NCI-H774 (cell line): ENCODE measurements at places on chromosomes 2 and 18.

GRCh38 chr2:54551123-54551756 is 95.1 kb downstream of the SPTBN1 start:
- no peak for DNase-seq

- DNase-seq, result peak; percentile 73
Measured at GRCh38 chr2:156935616-156936015, 321.9 kb upstream of the GALNT5 start.

GRCh38 chr2:32436150-32436549 is 79.3 kb downstream of the BIRC6 start:
- no peak for DNase-seq

- no peak for DNase-seq
Measured at GRCh38 chr18:39840406-39840805, 2114.6 kb upstream of the PIK3C3 start.

- DNase-seq, result no peak
Measured at GRCh38 chr18:50610349-50610748, 50.5 kb downstream of the MAPK4 start.

DNA sequence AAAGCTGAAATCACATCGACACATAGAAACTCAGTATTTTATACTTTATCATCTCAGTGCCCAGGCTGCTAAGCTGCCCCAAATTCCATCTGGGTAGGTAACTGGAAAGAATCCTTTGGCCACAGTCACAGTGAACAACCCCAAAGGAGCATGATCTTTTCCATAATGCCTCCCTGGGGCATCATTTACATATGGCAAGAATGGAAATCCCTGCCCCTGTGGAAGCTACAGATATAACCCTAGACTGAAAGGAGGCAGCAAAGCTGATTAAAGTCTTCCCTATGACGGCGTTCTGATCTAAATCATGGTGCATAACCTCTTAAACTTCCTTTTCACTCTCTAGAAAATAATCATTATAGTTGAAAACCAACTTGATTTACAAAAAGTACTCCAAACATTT is 41.5 kb downstream of the MAP3K19 start:
- DNase-seq, result no peak

DNA sequence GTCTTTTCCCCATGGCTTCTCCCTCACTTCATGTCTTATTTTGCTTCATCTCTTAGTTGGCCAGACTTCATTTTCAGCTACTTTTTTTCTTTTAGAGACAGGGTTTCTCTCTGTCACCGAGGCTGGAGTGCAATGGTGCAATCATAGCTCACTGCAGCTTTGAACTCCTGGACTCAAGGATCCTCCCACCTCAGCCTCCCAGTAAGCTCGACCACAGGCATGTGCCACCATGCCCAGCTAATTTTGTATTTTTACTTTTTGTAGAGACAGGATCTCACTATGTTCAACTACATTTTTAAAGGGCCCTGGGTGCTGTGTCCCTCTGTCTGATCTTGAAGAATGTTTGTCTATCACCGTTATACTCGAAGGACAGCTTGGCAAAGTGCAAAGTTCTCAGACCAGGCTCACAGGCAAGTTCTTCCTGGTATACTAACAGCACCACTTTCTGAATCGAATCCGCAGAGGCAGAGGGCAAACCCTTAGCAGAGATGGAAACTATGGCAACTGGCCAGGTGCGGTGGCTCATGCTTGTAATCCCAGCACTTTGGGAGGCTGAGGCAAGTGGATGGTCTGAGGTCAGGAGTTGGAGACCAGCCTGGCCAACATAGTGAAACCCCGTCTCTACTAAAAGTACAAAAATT is 60.9 kb downstream of the SOWAHC start:
- DNase-seq, result no peak

GRCh38 chr2:232200195-232200594 is 178.4 kb upstream of the ALPP start:
- DNase-seq, result no peak

DNA sequence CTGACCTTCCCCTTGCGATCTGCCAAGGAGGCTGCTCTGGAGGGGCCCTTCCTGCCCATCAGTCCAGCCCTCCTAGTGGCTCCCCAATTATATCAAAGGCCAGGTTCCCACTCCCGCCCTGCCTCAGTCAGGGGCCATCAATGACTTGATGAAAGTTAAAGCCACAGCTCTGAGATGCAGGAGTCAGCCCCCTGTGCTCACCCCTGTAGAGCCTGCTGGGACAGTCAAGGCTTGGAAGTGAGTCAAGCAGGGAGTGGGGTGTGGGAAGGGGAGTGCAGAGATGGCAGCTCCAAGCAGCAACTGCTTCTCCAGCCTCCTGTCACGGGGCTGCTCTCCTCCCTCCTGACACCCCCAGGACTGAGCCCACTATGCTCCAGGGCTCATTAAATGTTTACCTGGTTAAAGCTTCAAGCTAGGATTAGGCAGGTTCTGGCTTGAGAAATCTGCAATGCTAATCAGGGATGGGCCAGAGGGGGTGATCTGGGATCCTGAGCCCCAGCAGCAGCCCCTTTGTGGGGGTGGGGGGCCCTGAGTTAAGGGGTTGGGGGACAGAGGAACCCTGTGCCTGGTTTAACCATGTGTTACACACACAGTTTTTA is 42.7 kb upstream of the ALK start:
- no peak for DNase-seq

DNA sequence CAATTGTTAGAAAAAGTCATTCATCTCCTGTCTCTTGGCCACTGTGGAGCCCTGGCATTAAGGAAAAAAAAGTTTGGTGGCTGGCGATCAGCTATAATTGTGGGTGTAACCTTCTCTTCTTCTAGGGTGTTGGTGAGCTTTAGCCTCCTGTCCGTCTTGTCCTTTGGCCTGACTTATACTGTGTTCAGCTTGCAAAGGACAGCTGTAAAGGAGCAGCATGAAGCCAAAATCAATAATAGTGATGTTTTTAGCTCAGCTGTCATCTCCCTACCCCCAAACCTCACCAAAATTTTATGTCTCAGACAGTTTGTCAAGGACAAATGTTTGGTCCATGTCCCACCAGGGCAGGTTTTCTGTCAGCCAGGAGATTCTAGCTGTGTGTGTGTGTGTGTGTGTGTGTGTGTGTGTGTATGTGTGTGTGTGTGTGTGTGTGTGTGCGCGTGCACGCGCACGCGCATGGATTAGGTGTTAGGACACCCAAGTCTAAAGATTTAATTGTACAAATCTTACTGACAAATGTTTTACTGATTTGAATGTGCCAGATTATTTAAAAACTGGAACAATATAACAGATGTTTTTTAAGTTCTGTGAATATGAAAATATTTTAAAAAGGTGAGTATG is 109.2 kb downstream of the PTPRM start:
- DNase-seq, result no peak

- DNase-seq, result no peak
Measured at GRCh38 chr2:45664635-45665261, 13.3 kb downstream of the PRKCE start.

GRCh38 chr2:228705318-228705717 is 523.8 kb upstream of the SPHKAP start:
- no peak for DNase-seq

DNA sequence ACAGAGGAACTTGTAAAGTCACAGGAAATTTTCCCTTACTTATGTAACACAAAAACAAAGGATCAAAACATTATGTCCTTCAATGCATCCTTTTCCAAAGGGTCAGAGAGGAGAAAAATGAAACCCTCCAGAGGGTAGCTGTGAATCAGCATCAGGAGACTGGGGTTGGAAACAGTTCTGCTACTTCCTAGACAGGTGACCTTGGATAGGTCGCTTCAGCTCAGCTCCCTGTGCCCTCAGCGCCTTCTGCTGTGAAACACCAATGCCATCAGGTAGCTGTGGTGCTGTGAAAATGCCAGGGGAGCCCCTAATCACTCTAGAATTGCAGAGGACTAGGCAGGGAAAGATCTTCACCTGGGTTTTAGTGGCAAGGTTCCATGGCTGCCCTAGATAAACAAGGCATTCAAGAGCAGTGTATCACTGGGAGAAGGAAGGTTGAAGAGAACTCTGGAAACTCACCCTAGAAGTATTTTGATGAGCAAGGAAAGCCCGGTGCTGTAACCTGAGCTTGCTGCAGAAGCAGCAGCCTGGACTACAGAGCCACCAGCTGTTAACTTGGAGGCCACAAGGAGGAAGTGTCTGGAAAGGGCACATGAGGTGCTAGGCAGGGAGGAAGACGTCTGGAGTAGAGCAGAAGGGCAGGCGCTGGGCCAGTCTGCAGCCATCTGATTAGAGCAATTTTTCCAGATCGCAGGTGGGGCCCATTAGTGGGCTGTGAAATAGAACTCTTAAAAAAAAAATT is 100.7 kb upstream of the MCFD2 start:
- DNase-seq, result no peak

DNA sequence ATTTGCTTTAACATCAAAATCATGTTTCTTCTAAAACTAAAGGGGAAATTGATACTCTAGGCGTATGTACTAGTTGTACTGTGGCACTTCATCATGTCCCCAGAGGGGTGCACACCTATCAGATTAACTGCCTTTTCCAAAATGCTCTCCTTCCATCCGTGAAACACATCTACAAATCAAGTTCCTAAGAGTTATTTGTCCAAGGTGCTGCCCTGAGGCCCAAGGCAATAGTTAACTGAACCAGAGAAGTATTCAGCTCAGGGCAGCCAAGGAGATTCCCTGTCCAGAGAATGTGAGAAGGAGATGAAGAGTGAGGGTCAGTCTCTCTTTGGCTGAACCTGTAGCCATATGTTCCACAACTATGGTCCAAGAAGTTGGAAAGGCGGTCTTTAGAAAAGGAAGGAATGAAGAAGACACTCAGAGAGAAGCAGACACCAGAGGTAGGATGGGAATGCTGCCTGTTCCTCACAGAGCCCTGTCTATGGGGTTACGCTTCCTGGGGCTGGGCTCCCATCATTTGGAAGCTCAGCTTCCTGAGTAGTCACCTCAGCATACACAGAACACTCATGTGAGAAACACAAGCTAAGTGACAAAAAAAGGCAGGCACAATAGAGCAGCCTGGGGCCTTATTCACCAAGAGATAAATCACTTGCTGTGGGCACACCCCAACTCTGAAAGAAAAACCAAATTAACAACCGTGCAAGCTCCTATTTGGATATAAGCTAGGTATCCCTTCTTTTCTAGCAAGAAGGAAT is 55.6 kb downstream of the ANKRD44 start:
- DNase-seq, result no peak

DNA sequence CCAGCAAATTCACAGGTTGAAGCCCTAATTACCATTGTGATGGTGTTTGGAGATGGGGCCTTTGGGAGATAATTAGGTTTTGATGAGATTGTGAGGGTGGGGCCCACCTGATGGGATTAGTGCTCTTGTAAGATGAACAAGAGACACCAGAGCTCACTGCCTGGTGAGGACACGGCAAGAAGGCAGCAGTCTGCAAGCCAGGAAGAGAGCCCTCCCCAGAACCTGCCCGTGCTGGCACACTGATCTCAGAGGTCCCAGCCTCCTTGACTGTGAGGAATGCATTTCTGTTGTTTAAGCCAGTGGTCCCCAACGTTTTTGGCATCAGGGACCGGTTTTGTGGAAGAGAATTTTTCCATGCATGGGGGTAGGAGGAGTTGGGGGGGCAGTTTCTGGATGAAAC is 240.7 kb downstream of the KLHL29 start:
- DNase-seq, result no peak

DNA sequence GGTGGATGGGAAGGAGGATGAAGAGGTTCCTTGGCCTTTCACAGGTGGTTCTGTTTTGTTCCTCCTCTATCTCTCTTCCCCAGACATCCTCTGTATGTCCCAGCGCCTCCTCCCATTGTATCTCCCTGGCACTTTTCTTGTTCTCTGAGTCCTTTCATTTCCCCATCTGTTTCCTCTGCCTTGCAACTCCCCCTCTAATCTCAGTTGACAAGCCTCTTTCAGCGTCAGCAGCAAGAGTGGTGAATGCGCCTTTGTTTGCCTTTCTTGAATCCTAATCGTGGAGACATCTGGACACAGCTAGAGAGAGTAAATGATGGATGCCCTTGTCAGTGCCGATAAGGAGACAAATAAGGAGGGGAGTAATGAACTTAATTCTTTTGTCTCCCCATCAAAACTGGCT is 167.0 kb downstream of the NDUFA10 start:
- DNase-seq, result no peak

- no peak for DNase-seq
Measured at GRCh38 chr2:129891341-129892320, 87.8 kb upstream of the RAB6C start.

DNA sequence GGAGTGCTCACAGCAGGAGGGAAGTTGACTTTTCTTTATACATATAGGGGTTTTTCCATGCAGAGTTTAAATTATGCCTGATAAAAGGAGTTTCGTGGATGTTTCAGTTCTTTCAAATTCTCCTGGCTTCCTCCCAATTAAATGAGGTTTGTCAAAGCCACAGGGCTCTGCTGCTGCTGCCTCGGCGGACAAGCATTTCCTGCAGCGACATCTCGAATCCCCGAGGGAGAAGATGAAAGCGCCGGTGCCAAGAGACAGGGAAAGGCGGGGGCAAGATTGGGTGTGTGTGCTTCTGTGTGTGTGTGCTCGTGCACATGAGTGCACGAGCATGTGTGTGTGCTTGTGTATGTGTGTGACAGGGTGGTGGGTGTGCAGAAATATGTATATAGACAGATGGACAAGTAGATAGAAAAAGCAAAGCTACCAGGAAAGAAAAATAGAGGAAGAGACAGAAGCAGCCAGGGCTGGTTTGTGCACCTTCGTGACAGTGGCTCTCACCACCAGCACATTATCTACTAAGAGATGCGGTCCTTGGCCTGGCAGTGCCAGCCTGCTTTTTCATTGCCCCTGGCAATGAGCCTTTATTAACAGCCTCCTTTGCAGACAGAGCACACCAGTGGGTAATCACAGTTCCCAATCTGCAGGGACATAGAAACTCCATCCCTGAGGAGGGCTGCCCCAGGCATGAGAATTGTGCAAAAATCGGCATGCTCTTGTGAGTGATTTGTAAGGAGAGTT is 76.2 kb downstream of the CDK15 start:
- no peak for DNase-seq

GRCh38 chr2:80001701-80002101 is 302.9 kb downstream of the LRRTM1 start:
- no peak for DNase-seq

GRCh38 chr2:38037325-38037724 is 38.6 kb downstream of the CYP1B1 start:
- DNase-seq, result no peak

GRCh38 chr2:9107168-9108025 is 99.2 kb upstream of the ASAP2 start:
- DNase-seq, result no peak

GRCh38 chr2:183493040-183493439 is 368.8 kb downstream of the NUP35 start:
- DNase-seq, result no peak

GRCh38 chr2:173972636-173973035 is 7.5 kb upstream of the SP3 start:
- DNase-seq, result no peak

- DNase-seq, result no peak
Measured at GRCh38 chr18:58625839-58626238, 3.1 kb downstream of the ALPK2 start.
